ENCODE measurements at places on chromosomes 4 and X.

DNA sequence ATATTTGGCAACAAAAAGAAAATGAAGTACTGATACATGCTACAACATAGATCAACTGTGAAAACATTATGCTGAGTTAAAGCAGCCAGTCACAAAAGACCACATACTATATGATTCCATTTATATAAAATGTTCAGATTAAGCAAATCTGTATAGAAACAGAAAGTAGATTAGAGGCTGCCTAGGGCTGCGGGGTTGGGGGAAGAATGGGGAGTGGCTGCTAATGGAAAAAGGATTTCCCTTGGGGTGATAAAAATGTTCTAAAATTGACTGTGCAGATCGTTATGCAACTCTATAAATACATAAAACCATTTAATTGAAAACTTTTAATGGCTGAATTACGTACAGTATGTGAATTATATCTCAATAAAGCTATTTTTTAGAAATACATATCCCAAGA, 46.8 kb downstream of the NEK1 start:
- peaks cover 9% of the 10 kb centered on the region for H3K4me1 ChIP-seq
- H3K27me3 ChIP-seq, result no peaks in the 10 kb centered on the region
- H3K36me3 ChIP-seq, result peaks cover 10% of the 10 kb centered on the region
- no peak overlapping the region for H3K27ac ChIP-seq
- DNase-seq, result no peak
- H3K4me3 ChIP-seq, result no peak overlapping the region

DNA sequence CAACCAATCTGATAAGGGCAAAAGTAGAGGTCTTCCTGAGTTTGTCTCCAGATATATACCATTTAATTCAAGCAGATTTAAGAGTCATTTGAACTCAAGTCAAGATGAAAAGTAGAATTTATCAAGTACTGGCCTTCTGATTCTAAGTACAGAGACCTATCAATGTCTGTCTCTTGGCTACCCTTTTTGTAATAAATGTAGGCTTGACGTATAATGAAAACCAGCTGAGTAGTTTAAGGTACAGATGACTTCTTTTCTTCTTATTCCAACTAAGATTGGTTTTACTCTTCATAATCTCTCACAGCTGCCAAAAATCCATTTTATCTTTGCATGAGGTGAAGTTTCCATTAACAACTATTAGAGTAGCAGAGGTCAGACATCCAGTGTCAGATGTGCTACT, 867.6 kb downstream of the FAT4 start:
- no peak overlapping the region for H3K4me3 ChIP-seq
- no peak overlapping the region for H3K27ac ChIP-seq
- DNase-seq, result no peak
- no peaks in the 10 kb centered on the region for H3K27me3 ChIP-seq
- H3K36me3 ChIP-seq, result no peaks in the 10 kb centered on the region

DNA sequence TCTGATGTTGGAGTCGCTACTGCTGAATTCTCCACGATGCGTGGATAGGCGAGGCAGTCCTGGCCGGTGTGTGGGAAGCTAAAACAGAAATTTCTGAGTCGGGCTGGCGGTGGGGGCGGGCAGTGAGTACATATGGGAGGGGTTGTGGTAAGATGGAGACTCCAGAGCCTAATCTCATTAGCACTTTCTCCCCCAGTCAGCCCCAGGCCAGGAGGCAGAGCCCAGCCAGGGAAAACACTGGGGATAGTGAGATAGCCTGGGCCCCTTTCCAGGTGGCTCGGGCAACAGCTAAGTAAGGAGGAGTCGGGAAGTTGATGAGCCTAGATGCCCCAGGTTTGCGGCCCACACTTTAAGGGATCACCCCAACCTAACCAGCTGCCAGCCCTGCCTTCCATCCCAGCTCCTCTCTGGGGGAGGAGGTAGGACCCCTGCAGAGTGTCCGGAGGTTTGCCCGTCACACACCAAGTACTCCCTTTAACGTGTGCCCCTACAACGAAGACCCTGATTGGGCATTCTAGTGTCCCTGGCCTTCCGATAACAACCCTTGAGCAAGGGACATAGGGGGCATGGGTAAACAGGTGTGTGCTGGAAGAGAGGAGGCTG, 2.4 kb upstream of the LOC101059915 start:
- no peak for DNase-seq
- H3K4me3 ChIP-seq, result no peak overlapping the region
- no peaks in the 10 kb centered on the region for H3K36me3 ChIP-seq
- peaks cover 1% of the 10 kb centered on the region for H3K27me3 ChIP-seq
- peaks cover 24% of the 10 kb centered on the region for H3K4me1 ChIP-seq
- no peak overlapping the region for H3K27ac ChIP-seq

- no peaks in the 10 kb centered on the region for H3K27me3 ChIP-seq
- no peak overlapping the region for H3K4me3 ChIP-seq
- H3K36me3 ChIP-seq, result no peaks in the 10 kb centered on the region
- no peaks in the 10 kb centered on the region for H3K4me1 ChIP-seq
- no peak for DNase-seq
Observed at GRCh38 chrX:108257556-108257955, 166.0 kb downstream of the ATG4A start.
